ENCODE measurements at places on chromosomes 11 and 22.

DNA sequence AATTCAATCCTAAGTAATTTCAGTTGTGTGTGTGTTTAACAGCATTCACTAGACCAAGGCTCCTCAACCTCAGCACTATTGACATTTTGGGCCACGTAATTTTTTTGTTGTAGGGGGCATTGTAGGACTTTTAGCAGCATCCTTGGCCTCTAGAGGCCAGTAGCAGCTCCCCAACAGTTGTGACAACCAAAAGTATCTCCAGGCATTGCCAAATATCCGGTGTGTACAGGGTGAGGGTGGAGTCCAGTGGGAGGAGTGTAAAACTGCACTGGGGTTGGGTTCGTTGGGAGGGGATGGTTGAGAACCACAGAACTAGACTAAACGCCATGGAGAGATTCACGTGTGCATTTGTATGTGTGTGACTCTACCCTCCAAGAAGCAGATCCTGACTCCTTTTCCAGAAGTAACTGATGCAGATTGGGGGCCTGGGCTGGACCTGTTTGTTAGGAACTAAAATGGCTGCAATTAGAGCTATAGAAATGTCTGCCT, 5.9 kb upstream of the PHF21A start:
- peak; percentile 15 for DNase-seq

DNA sequence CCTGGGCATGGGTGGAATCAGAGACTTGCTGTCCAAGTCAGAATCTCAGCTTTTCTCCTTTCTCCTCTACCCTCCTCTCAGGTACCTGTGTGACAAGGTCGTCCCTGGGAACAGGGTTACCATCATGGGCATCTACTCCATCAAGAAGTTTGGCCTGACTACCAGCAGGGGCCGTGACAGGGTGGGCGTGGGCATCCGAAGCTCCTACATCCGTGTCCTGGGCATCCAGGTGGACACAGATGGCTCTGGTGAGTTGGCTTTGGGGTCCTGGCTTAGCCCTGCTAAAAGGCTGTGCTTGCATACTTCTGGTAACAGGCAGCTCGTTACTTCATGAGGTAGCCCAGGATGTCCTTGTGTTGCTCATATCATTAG, 10.7 kb downstream of the MCM5 start:
- DNase-seq: no peak

- no peak for DNase-seq
Observed at GRCh38 chr11:4881188-4881587, 512 bp upstream of the OR51T1 start.

- DNase-seq: no peak
Observed at GRCh38 chr11:97611345-97611744, 1221.5 kb downstream of the JRKL start.

GRCh38 chr22:41222846-41223507, 17.8 kb downstream of the CHADL start:
- no peak for DNase-seq

DNA sequence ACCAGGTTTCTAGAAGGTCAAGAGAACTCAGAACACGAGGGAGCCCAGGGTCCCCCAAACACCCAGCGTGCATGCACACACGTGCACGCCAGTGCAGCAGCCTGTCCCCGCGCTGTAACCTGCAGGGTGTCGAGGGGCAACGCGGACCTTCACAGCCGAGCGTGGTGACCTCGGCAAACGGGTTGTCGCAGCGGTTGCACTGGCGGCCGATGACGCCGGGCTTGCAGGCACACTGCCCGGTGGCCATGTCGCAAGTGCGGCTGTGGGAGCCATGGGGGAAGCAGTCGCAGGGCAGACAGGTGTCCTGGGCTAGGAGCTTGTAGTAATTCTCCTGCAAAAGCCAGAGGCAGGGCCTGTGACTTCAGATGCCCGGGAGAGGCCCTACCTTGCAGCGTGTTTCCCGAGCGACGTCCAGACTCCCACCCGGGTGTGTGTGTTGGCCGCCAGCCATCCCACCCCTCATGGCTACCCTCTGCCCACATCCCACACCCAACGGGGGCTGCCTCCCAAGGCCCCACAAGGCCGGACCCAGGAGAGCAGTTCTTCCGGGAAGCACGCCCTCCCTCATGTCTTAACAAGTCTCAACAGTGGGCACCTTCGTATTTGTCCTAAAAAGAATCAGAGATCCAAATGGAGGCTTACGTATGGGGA, 56.1 kb downstream of the TRMU start:
- no peak for DNase-seq

- no peak for DNase-seq
Observed at GRCh38 chr11:27703481-27703880, 3.2 kb upstream of the BDNF start.

- no peak for DNase-seq
Observed at GRCh38 chr22:19686946-19687345, 27.4 kb upstream of the SEPTIN5 start.

DNA sequence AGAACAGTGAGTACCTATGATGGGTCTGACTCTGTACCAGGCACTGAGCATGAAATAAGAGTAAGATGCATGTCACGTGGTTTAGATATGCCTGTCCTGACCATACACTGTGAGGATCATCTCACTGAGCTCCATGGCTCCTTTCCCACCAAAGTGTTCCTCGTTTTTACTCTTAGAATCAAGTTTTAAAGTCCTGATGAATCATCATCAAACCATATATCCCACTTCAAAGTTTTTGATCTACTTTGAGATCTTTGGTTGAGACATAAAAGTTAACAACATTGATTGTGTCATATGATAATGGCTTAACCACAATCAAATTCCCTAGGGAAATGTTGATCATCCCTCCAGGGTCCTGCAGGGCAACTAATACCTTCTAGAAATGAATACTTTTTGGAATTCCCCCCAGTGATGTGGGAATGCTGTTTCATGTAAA, 12.8 kb downstream of the ETS1 start:
- DNase-seq: no peak

DNA sequence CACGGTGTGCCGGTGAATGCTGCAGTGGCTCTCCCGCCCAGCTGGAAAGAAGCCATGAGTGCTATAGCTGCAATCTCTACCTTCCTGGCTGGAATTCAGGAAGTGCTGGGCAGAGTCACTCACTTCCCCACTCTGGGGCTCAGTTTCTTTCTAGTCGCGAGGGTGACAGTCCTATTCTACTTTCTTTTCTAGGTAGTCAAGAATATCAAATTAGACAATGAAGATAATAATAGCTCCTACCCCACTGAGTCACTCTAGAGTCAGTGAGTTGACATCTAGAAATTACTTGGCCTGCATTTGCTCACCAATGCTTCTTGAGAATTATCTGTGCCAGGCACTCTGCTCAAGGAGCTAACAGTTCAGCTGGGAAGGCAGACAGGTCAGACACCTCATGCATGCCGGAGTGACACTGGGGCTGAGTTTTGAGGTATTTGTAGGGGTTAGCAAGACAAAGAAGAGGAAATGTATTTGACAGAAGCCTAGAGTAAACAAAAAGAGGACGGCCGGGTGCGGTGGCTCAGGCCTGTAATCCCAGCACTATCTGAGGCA, 3.2 kb downstream of the CENPM start:
- no peak for DNase-seq

GRCh38 chr11:45163956-45164575, 17.6 kb downstream of the PRDM11 start:
- DNase-seq: no peak

DNA sequence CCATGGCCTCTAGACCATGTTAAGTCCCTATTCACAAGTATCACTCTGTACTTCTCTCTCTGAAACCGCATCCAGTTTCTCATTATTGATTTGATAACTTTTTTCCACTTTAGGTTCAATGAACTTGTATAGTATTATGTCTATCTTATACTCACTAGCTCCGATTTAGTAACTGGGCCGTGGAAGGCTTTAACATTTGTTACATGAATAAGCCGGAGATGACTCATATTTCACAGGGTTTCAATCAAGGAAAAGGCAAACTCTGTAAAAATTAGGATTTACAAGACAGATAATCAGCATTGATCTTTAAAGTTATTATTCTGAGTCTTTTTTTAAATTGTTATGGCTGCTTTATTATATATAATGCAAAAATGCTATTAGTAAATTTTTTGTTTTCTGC, 662.2 kb upstream of the CNTN5 start:
- DNase-seq: no peak

- DNase-seq: no peak
Observed at GRCh38 chr11:9069256-9069655, 22.1 kb downstream of the SCUBE2 start.

DNA sequence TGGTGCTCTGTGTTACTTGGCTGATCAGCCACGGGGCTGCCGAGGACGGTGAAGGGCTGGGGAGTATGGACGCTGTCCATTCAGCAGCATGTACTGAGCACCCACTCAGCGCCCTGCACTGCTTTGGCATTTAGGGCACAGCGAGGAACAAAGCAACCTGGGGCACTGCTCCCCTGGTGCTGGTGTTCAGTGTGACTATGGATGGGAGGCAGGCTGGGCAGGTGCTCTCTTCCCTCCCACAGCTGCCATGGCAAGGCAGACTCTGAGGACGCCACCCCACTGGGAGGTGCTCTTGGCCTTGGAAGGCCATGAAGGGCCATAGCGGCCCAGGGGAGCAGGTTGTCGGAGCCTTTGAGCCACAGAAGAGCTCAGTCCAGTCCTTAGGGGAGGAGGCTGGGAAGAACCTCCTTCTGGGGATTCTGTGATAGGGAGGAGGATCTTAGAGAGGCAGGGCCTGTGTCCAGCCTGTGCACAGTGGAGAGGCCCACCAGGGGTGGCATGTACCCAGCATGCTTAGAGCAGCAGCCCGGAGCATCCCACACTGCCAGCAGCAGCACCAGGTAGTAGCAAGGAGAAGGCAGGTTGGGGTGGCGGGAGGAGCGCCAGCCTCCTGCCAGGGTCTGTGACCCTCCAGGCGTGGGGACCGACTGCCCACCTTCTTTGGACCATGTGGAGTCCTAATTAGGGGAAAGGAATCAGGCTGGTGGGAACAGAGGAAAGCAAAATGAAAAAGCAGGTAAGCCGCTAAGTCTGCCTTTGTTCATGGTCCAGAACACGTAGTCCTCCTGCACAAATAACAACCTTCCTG, 141.8 kb downstream of the MPPED1 start:
- DNase-seq: no peak

GRCh38 chr11:62857541-62857982, 18.2 kb upstream of the WDR74 start:
- DNase-seq: no peak

DNA sequence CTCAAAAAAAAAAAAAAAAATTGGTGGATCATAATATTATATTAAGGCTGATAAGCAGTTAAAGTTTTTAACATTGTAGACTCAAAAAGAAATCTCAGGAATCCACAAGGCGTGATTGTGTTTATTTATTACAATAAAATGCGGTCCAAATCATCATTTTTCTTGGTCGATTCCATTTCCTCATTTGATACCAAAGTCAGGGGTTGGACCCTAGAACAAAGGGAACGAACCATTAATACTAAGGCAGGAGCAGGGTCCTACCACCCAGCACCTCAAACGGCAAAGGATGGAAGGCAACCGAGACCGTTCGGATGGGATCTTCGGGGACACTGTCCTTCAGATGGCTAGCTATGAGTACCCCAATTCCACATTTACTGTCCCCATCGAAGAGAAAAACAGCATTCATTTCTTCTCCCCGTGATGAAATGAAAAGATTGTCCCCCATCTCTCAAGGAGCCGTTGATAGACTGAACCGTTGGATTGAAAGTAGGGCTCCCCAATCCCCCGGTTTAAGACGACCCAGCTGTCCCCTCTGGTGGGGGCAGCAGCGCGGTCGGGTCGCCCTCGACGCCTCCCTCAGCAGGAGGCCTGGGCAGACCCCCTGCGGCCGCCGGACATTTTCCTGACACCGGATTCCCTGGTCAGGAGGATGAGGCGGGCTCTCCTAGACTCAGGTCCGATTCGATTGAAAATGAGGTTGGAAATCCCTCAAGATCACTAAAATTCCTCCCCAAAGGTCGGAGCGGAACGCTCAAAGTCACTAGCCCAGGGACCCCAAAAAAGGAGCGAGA, 607 bp downstream of the DMC1 start:
- DNase-seq: peak; percentile 11

- DNase-seq: peak; percentile 53
Observed at GRCh38 chr22:50148991-50149721, 21.4 kb upstream of the PANX2 start.

DNA sequence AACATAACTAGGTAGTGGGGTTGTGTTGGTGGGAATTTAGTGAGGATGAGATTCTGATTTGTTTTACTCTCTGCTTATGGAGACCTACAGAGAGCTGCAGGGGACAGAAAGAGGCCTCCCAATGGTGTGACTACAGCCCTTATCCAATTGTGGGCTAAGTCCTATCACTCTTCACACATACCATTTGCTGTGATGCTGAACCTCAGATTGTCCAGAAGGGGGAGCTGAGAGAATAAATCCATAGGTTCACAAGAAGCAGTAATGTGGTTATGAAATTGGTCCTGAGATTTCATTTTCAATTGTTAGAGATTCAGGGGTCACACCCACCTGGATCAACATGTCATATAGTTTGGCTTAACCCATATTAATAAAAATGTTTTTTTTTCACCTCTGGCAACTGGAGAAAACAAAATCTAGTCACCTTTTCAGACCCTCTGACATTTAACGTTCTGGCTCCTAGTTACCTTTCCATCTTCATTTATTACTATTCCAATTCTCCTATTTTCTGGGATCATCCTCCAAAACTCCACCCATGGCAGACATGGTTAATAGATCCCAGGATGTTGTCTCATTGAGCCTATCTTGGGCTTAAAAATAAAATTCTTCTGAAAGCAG, 53.3 kb upstream of the PTPN5 start:
- DNase-seq: no peak

DNA sequence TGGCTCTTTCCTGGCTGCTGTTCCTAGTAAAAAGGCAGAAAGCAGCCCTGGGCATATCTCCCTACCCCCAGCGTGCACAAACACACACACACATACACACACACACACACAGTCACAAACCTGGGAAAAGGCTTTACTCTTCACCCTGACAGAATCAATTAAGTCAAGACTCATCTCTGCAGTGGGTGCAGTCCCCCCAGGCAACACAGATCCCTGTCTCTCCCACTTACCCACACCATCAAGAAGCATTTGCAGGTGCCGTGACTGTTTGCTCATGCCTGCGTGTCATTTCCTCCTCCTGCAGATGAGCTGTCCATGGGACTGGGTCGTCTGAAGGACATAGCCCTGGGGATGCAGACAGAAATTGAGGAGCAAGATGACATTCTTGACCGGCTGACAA, 28.6 kb downstream of the SNAP29 start:
- DNase-seq: no peak

GRCh38 chr11:120715239-120715638, 203.7 kb downstream of the GRIK4 start:
- no peak for DNase-seq

DNA sequence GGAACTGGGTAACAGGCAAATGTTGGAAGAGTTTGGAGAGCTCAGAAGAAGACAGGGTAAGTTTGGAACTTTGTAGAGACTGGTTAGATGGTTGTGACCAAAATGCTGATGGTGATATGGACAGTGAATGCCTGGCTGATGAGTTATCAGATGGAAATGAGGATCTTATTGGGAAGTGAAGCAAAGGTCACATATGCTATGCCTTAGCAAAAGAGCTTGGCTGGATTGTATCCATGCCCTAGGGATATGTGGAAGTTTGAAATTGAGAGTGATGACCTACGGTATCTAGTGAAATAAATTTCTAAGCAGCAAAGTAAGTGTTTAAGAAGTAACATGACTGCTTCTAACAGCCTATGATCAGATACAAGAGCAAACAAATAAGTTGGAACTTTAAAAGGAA, 17.8 kb downstream of the BBOX1 start:
- no peak for DNase-seq

- DNase-seq: no peak
Observed at GRCh38 chr11:123338266-123338800, 91.7 kb upstream of the GRAMD1B start.
